ENCODE measurements at places on chromosomes 6 and 20.

GRCh38 chr20:20143646-20144045 is 91.3 kb downstream of the CFAP61 start:
- no peak for DNase-seq

GRCh38 chr6:163381118-163381756 is 33.3 kb upstream of the QKI start:
- peak; percentile 33 for DNase-seq

DNA sequence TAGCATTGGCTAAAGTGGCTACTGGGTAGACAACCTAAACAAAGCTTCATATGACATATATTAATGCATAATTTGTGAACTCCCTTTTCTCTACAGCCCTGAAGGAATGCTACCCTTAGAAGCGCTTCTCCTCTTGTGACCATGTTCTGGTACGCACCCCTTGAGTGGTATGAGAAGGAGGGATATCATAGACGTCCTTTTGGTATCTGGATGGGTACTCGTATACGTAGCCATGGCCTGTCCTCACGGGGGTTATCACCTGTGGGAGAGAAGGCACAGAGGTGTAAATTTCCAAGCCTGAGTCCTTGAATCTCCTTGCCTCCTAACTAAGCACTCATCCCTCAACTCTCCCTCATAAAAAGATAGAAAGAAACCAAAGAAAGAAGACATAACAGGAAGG is 39.0 kb downstream of the NEDD9 start:
- no peak for DNase-seq

DNA sequence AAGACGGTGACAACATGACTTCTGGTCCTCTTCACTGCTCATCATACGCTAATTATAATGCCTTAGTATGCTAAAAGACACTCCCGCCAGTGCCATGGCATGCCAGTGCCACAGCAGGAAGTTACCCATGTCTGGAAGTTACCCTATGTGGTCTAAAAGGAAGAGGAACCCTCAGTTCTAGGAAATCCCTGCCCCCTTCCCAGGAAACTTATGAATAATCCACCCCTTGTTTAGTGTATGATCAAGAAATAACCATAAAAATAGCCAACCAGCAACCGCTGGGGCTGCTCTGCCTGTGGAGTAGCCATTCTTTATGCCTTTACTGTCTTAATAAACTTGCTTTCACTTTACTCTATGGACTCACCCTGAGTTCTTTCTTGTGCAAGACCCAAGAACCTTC is 15.8 kb upstream of the SERPINB9 start:
- DNase-seq = no peak

- DNase-seq = no peak
These were observed 301.4 kb upstream of the CDYL start for GRCh38 chr6:4474810-4475209.

GRCh38 chr20:15012566-15012965 is 675.2 kb upstream of the FLRT3 start:
- peak; percentile 75 for DNase-seq

- DNase-seq = peak; percentile 43
These were observed 12.4 kb downstream of the HTR1B start for GRCh38 chr6:77450924-77451323.

DNA sequence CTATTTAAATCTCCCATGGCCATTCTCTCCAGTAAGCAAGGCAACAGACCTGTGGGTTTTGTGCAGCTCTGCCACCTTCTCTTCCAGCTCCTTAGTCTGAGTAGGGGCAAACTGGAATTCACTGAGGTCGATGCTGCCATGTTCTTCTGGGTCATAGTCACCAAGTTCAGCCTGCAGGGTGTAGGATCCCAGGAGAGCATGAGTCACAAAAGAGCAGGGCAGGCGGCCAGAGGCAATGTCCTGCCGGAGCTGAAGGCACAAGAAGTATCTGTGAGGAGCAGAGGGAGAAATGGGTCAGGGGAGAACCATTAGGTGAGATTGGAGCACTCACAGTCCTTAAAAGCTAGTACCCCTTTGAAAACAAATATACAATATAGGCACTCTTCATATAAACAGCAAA is 73.7 kb downstream of the SMLR1 start:
- DNase-seq = no peak

- no peak for DNase-seq
These were observed 23.3 kb downstream of the MTFR2 start for GRCh38 chr6:136226674-136227377.

- no peak for DNase-seq
These were observed 7.7 kb upstream of the SIGLEC1 start for GRCh38 chr20:3720068-3720467.

GRCh38 chr6:158485431-158485830 is 74.5 kb upstream of the TMEM181 start:
- DNase-seq = no peak

Measured in brain (organoid and tissue), 16 donors.